ENCODE measurements at places on chromosomes 2 and 18. TPM values are rescaled to one million over a fixed set of nuclear protein-coding genes. Genes with fewer than 3 reads are reported as not detected.

The SP5 gene
- 0.23 TPM for polyA plus RNA-seq

DNA sequence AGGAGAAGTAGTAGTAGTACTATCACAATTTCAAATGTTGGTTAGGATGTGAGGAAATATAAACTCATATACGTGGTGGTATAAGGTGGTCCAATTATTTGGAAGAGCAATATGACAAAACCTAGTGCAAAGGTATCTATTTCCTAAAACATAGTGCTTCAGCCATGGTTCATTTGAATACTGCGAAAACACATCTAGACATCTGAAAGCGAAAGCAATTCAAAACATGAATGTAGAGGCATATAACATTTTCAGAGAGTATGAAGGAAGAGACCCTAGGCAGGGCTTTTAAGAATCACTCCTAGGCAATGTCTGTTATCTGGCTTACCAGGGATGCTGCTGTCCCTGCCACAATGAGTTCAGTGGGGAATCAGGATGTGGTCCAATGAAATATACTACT, 1085.8 kb downstream of the TDRD15 start:
- DNase-seq: no peak

- DNase-seq: no peak
Observed at GRCh38 chr2:128489526-128490273, 171.0 kb upstream of the HS6ST1 start.

GRCh38 chr2:225889452-225889851, 489.9 kb downstream of the NYAP2 start:
- peak; percentile 7 for DNase-seq

DNA sequence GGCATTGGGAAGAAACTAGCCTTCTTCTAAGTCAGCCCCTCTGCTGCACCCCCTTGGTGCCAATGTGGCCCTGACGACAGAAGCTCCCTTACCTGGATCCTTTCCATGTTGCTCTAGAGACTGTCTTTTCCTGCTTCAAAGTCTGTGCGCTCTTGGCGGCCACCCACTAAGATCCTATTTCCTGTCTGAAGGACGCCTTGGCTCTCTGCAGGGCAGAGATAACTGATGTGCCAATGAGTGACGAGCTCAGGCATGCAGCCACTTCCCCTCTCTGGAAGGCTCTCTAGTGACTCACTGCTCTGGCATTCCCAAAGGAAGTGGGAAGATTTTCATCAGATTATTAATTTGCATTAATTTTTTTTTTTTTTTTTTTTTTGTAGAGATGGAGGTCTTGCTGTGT, 273.5 kb downstream of the CDH20 start:
- DNase-seq: peak; percentile 91

- DNase-seq: peak; percentile 29
Observed at GRCh38 chr2:26274058-26274613, 29.4 kb downstream of the HADHB start.

The IL36RN gene
- not detected for polyA plus RNA-seq

The LCT gene
- not detected for polyA plus RNA-seq

The SPEG gene
- 64.8 TPM for polyA plus RNA-seq

DNA sequence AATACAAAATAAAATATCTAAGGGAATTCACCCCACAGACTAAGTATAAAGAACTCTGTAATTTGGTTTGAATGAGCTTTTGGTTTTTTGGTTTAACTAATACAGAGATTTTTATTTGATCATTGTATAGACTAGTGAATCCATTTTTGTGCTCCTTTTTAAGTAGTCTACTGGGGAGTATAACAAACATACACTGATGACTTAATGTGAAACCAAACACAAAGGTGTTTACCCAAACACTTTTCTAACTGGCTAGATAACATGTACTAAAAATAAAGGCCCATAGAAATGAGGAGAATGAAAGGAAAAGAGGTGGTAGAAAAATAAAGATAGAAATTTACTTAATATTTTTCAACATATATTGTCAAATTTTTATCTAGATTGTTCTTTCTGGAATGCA, 146.0 kb downstream of the NRXN1 start:
- DNase-seq: no peak

DNA sequence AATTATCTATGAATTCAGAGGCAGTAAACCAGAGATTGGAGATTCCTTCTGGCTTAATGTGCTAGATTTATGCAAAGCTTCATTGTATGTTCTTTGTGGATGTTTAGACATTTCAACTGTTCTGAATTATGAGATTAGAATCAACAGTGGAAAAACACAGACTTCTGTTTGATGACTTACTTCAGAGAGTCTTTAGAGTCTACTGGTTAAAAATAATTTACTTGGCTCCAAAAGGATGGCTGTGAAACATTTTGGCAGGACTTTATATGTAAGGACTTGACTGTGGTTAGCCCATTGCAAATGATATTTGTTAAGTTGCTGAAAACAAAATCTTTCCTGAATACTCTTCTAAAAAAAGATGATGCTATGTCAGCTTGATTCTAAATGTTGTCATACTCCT, 25.5 kb upstream of the LRRC30 start:
- DNase-seq: no peak

DNA sequence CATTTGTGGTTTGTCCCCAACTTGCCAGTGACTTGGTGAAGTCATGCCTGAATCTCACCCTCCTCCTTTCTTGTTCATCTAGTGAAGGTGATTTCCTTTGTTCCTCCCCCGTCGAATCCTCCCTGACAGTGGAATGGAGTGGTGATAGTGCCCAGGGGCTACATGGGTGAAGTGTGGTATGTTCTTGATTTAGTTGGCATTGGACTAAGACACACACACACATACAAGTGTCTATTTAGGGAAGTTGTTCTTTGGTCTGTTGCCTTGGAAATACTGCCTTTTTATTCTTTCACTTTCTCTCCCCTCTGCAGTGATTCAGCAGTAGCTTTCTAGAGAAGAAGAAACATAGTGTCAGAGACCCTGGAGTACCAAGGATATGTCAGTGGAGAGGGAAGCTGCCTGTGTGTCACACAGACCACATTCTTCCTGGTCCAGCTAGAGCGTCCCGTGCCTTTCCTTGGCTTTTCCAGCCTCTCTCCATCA, 10.9 kb downstream of the INPP4A start:
- no peak for DNase-seq

The MC2R gene
- not detected for polyA plus RNA-seq

The FMNL2 gene
- 5.1 TPM for polyA plus RNA-seq

DNA sequence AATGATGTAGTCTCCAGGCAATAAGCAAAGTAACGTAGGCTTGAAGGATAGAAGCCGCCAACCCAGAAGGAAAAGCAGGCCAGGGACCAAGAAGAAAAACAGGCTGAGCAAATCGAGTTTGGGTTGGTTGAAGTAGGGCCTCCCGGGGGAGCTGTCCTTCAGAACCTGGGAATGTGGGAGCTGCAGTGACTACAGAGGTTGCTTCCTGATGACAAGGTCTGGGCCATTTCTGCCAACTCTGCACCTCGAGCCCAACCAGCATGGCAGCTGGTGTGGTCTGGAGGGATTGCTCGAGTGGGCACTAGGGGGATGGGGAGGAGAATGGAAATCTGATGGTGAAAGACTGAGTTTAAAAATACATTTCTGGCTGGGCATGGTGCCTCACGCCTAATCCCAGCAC, 14.1 kb downstream of the ACMSD start:
- DNase-seq: no peak

DNA sequence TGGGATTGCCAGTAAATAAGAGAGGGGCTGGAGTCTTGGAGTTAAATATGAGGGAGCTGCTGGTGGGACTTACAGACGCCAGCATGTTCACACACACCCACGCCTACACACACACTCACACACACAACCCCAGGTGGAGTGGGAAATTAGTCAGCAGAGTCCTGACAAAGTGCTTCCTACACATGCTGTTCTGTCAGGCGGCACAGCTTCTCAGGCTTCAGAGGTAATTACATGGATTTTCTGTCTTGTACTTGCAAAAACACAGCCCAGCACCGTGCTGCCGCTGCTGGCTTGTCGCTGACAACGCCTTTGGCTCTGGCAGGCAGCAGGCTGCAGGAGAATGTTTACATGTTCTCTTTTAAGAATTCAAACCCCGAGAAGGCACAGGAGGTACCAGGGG, 1186.3 kb upstream of the CELF4 start:
- no peak for DNase-seq

The ELOA2 gene
- polyA plus RNA-seq: not detected

DNA sequence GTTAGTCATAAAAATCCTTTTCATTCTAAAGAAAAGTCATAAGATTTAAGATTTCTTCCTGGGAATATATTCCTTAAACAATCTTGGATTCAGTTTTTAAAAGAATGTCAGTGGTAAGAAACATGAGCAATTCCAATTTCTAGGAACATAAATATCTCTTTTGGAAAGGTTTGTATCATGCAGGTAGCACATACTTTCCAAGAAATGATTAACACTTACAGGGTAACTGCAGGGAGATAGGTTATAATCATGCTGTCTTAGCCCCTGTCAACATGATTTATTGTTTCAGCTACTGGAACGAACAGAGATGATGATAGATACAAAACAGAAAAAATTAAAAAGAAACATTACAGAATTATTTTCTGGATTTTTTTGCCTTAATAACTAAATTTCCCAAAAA, 1537.7 kb downstream of the LRP1B start:
- no peak for DNase-seq

DNA sequence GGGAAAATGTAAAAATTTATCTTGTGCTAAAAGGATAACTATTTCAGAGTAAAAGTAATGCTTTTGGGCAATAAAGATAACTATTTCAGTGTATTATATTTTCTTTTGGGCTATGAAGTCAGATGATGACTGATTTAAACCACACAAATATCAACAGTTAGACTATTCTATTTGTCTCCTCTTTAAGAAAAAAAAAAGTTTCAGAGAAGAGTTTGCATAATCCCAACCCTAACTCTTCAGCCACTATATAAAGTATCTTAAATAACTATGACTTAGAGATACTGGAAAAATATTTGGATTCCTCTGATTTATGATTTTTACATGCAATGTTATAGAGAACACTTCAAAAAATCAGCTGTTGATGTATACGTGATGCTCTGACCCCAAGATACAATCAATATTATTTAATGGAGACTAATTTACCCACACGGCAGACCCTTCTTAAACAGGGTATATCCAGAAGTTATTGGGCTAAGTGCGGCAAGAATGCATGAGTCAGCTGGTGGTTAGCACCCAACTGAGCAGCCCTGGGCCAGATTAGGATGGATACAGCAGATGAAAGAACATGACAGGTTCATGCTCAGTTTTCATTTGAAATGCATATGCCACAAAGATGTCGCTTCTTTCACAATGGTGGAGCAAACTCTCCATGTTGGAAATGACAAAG, 279.0 kb downstream of the AFF3 start:
- DNase-seq: no peak

- no peak for DNase-seq
Observed at GRCh38 chr2:167181134-167181533, 292.9 kb downstream of the XIRP2 start.

The ZNG1B gene
- 58.8 TPM for polyA plus RNA-seq

The UPP2 gene
- not detected for polyA plus RNA-seq

DNA sequence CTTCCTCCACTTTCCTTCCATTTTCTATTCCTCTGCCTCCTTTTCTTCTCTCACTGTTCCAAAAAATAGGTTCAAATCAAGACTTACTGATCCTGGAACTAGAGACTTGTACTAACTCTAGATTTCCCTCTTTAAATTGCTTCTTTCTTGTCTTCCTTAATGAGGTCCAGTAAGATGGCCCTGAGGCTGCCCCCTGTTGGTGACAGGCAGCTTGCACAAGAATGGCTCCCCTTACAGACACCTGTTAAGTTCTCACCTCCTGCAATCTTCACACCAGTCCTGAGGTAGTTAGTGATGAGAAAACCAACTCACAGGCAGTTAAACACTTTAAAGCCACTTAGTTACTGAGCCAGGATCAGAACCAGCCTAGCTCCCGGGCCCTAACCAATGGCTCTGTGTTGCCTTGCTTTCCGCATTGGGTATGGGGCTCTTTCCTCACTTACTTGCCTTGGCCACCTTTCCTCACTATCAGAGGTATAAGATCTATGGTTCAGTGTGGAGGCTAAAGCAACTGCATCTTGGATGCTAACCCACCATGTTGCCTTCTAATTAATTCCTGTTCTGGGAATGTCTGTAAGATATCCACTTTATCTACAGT, 130.6 kb downstream of the AKAIN1 start:
- no peak for DNase-seq

GRCh38 chr2:15984368-15985255, 44.3 kb downstream of the MYCN start:
- no peak for DNase-seq
